ENCODE measurements at places on chromosomes 6 and 20.

GRCh38 chr20:11564491-11564890, 353.2 kb upstream of the BTBD3 start:
- no peak for DNase-seq

- peak; percentile 17 for DNase-seq
These were observed 1.3 kb upstream of the VNN1 start for GRCh38 chr6:132715204-132715603.

DNA sequence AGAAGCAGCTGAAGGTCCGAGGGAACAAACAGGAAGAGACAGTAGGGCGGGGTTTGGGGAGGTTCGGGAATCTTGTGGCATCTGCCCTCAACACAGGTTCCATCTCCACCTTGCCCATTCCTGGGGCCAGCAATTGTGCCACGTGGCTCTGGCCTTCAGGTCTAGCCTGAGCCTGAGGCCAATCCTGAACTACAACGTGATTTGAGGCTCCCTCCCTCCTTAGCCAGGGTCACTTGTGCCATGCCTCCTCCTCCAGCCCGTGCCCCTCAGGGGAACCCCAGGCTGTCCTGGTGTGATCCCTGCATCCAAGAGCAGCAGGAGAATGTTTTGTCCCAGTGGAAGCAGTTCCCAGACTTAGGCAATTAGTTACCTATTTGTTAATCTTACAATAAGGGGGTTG, 3.0 kb downstream of the CST9 start:
- DNase-seq: no peak

GRCh38 chr6:93751969-93752368, 332.6 kb upstream of the EPHA7 start:
- DNase-seq: no peak

- DNase-seq: no peak
These were observed 9.4 kb upstream of the PYGB start for GRCh38 chr20:25238319-25239037.

DNA sequence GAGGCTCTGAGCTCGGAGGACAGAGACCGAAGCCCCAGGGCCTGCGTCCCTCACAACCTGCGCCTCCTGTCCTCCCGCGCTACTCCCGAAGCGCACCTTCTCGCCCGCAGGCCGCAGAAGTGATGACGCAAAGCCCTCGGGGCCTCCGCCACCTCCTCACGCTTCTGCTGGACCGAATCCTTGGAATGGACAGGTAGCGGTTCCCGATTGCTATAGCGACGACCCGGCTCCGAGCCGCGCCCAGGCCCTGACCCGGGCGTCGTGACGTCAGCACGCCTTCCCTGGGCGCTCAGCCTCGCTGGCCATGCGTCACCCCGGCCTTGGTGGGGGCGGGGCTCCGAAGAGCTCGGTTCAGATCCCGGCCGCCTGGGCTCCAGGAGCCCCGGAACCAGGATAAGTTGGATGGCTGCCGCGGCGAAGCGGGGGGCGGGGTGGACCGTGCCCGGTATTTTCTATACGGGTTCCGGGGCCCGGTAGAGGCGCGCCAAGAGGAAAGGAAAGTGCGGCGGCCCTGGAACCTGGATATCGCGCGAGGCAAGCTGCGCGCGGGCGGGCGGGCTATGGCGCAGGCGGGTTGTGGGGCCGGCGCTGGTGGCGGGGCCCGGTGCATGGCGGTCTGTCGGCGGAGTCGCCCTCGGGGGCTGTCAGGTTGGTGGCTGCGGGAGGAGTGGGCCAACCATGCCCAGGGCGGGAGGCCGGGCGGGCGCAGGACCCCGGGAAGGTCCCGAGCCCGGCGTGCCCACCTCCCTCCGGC, at the start of gene ZNF76:
Gene ZNF76, plus strand, starts transcription at position 542 of the 754 bp plus-strand sequence. CDS start 21,417 bp downstream, outside the sequence.
- DNase-seq: peak; percentile 99
